ENCODE measurements at places on chromosomes 2 and 18.

- DNase-seq: no peak
These were observed 1202.8 kb downstream of the CNTNAP5 start for GRCh38 chr2:125227843-125228392.

DNA sequence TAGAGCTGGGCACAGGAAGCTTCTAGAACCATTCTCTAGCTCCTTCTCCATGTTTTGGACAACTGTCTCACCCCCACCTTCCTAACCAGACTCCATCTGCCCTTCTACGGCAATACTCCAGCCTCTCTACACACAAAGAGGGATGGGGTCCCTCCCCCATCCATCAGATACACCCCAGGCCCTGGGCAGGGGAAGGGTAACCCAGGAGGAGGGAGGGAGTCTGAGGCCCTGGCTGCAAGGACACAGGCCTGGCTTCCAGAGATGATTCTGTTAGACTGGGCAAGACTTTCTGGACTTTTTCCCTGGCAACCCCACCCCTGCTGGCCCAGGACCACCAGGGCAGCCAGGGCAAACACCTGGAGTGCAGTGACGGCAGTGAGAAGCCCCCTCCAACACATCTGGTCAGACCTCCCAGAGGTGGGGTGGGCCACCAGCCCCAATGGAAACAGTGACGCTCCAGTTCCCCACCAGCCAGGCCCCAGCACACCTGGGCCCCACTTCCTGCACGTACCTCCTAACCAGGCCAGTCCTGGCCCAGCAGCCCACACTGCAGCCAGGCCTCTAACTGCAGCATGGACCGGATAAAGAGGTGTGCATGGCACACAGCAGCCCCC is 6.5 kb downstream of the CYP26B1 start:
- DNase-seq: no peak

DNA sequence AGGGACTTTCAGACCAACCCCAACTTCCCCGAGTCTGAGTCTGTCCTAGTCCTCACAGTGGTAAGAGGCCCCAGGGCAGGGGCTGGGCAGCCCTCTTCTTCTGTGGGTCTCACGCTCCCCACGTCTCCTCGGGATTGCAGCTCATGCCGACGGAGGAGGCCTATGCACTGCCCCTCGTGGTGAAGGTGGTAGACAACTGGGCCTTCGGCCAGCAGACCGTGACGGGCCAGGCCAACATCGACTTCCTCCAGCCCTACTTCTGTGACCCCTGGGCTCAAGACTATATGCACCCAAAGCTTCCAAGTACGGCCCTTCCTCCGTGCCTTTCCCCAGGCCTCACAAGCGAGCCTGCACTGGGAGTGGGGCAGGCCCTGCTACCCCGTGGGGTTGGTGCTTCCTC is 44.3 kb downstream of the LMAN2L start:
- DNase-seq: no peak

DNA sequence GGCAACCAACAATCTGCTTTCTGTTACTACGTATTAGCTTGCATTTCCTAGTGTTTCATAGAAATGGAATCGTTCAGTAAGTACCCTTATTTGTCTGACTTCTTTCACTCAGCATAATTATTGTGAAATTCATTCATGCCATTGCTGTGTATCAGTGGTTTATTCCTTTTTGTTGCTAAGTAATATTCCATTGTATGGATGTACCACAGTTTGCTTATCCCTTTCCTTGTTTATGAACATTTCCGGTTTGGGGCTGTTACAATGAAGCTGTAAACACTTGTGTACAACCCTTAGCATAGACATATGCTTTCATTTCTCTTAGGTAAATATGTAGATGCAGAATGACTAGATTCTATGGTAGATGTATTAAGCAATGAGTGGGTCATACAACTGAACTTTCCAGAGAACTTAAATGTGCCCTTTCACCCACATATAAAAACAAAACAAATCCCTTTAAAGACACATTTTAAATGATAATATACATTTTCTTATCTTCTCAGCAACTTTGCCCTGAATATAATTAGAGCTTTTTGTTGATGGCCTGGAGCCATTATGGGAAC is 21.9 kb downstream of the FER1L5 start:
- DNase-seq: no peak

GRCh38 chr2:181947273-181947672 is 38.4 kb upstream of the PPP1R1C start:
- DNase-seq: no peak

- DNase-seq: no peak
These were observed 383.1 kb upstream of the TNP1 start for GRCh38 chr2:217242947-217243346.

DNA sequence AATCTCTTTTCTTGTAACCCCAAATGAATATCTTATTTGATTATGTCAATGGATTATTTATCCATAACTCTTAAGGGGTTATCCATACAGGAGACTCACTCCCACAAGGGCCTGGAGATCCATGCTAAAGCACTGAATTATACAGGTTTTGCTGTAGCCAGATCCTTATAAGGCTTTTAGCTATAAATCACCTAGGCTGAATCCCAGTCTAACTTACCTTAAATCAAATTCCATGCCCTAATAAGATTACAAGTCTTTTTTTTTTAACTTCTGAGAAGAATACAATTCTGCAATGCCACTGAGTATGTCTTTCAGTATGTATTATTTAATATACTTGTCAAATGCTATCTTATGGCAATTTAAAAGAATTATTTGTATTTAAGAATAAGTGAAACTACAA is 340.5 kb downstream of the NBAS start:
- DNase-seq: no peak

- DNase-seq: no peak
These were observed 294.7 kb upstream of the HS6ST1 start for GRCh38 chr2:128613351-128613750.

- no peak for DNase-seq
These were observed 59.4 kb downstream of the LIPG start for GRCh38 chr18:49621301-49621700.

- no peak for DNase-seq
These were observed 49.1 kb downstream of the ZNF638 start for GRCh38 chr2:71380665-71381064.

- no peak for DNase-seq
These were observed 5.0 kb downstream of the NT5DC4 start for GRCh38 chr2:112725545-112726457.

DNA sequence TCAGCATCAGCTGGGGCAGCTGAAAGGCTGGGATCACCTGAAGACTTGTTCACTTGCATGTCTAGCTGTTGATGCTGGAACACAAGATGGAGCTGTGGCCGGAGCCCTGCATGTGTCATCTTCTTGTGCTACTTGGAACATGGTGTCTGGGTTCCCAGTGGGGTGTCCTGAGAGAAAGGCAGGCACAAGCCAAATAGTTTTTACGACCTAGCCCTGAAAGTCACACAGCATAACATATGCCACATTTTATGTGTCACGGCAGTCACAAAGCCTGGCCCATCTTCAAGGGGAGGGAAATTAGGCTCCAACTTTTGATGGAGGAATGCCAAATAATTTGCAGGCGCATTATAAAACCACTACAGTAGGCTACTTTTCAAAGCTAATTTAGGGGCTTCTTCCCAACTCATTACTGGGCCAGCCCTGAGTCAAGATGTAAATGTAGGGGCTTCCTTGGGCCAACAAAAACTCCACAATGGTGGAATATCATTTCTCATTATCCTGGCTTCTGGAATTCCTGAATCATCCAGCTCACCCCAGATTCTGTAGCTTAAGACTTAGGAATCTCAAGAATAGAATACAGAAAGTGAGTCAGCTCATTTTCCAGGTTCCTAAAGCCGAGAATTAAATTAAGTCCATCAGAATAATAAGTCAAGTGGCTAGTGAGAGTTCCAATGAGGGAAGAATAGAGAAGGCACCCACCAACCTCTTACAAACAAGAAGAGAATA is 543.0 kb downstream of the TNS1 start:
- no peak for DNase-seq

DNA sequence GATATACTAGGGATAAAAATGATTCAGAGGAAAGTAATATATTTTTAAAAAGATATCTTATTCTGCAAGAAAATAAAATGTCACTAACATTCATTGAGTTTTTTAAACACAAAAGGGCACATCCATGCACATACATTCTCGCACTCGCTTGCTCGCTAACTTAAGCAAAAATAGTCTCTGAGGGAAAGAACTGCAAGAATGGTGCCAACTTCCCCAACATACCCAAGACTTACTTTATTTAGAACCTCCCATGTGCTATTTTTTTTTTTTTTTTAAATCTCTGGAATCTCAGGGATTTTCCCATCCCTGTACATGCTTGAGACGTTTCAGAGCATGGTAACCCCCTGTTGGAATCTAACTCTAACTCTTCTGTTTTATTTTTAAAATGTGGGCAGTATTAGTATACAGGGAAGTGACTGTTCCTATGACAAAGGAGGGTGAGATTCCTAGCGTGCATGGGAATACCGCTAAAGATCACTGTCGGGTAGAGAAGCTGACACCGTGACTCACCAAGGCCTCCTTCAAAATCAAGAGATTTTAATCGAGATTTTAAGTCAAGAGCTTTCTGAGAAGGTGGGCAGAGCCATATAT is 187.9 kb upstream of the ZEB2 start:
- no peak for DNase-seq

- no peak for DNase-seq
These were observed 61.0 kb upstream of the SERPINE2 start for GRCh38 chr2:224099861-224100643.

GRCh38 chr2:6523476-6523875 is 342.2 kb downstream of the CMPK2 start:
- no peak for DNase-seq

DNA sequence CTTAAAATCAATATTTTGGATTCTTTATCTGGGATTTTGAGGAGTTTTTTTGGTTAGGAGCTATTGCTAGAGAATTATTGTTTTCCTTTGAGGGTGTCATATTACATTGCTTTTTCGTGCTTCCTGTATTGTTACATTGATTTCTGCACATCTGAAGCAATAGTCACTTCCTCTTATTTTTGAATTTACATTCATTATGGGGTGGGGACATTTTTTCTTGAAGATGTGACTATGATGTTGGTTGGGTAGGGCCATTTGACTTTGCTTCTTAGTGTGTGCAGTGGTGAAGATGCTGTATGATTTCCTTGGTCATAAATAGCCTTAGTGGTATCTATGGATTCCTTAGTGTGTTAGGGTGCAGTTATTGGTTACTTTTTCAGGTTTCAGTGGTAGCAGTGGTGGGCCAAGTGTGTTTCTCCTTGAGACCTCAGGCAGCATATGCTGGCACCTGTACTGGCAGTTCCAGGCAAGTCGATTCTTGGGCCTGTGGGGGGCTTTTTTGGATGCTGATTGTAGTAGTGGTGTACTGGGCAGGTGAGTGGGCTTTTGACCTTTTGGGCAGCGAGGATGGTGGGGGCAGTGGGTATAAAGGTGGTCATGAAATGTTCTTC is 61.8 kb downstream of the ARHGAP25 start:
- DNase-seq: no peak

GRCh38 chr2:133077269-133077822 is 407.3 kb upstream of the LYPD1 start:
- DNase-seq: no peak

DNA sequence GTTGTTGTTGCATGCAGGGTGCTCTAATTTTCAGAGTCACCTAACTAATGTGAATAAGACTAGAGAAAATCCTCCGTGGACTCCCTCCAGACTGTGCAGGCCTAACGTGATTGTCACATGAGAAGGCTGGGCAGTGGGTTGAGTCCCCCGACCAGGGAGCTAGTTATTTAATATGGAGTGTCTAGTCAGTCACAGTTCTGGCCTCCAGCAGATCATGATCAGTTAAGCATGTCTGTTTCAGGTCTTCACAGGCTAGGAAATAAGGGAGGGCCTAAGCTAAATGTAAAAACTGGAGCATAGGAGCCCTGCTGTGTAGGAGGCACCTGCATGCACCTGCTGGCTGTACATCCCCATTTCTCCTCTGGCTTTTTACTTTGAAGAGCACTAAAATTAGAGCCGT is 86.8 kb downstream of the PRPF40A start:
- DNase-seq: no peak

DNA sequence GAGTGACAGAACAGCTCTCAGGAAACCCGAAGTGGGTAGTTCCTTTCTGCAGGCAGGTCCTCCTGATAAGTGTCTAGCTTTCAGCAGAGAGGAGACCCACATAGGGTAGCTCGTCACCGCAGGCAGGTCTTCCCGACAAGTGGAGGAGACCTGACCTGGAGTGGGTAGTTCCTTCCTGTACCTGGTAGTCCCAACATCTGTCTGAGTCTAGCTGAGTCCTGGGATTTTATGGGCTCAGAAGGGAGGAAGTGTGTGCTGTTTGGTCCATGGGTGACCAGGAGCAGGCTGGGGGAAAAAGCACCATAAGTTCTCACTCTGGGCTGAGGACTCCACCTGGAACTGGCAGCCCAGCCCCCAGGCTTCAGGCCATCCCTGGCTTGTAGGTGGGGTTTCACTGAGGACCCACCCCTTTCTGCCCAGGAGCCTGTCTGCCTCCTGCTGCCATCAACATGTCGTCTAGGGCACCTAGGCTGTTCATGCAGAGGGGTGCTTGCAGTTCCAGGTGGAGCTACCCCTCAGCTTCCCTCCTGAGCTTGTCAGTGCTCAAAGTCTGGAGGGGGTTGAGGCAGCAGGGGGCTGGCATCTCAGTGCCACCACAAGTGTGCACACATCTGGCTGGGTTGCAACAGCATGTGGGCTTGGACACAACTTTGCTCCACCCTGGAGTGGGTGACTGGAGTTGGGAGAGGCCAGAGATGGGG is 9.4 kb downstream of the DYSF start:
- DNase-seq: no peak

GRCh38 chr2:195009202-195009601 is 647.8 kb upstream of the SLC39A10 start:
- DNase-seq: no peak

GRCh38 chr2:210072493-210072892 is 70.1 kb downstream of the RPE start:
- no peak for DNase-seq

DNA sequence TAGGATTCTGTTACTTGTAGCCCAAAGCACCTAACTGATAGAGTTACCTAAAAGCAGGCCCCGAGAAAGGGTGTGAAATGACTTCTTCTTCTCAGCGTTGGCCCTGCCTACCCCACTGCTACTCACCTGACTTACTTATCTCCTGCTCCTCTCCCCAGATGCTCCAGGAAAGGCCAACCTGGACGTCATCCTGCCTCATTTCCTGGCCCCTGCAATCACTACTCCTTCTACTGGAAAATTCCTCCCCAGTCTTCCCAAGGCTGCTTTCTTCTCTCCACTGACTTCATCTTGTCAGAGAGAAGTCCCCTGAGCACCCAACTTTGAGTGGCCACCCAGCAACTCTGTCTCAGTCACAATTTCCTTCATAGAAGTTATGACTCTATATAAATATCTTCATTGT is 63.4 kb upstream of the KLF7 start:
- no peak for DNase-seq

- no peak for DNase-seq
These were observed 143.4 kb downstream of the PPP1R1C start for GRCh38 chr2:182128821-182129707.

DNA sequence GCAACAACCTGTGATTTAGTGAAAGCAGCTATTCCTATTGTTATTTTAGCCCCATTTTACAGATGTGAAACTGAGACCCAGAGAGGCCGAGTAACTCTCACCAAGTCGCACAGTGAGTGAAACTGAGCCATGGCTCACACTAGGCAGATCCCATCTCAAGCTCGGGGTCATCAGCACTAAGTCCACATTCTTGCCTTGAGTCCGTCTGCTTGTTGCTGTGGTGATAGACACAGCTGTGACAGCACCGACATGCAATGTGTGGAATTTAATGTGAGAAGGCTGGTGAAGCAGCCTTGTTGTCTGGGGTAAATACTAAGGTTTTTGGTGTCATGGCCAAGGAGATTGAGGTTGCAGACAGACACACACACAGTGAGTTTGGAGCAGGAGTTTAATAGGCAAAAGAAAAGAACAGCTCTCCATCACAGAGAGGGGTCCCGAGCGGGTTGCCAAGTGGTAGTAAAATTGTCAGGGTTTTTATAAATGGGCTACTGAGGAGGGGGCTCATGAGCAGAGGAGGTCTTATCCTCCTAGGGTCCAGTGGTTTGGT is 40.2 kb upstream of the GMCL1 start:
- no peak for DNase-seq

Data from stimulated activated CD4-positive, alpha-beta T cell treated with anti-CD3 and anti-CD28 coated beads, Interleukin-4, amount 100 ng/mL, for 1 hour (primary cell).